ENCODE measurements at places on chromosomes 12 and 14.
A peak's percentile ranks its signal among the peaks of the same experiment; 100 is the strongest.

- DNase-seq: peak; percentile 57
Measured at GRCh38 chr12:70719672-70720420, 82.6 kb upstream of the PTPRB start.

DNA sequence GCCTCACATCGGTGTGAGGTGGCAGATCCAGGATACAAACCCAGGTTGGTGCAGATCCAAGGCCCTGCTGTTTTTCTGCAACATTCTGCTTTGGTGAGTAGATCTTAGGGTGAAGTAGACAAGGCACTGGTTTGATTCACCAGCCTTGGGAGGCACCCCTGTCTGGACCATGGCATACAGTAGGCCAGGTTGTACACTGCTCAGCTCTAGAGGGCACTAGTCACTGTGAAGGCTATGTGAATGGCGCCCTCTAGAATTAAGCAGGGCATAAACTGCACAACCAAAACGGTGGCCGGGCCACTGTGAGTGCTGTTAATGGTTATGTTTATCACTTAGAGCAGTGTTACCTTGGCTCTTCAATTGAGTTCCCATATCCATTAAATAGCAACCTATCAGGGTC, 280.6 kb upstream of the PWP1 start:
- DNase-seq: no peak

DNA sequence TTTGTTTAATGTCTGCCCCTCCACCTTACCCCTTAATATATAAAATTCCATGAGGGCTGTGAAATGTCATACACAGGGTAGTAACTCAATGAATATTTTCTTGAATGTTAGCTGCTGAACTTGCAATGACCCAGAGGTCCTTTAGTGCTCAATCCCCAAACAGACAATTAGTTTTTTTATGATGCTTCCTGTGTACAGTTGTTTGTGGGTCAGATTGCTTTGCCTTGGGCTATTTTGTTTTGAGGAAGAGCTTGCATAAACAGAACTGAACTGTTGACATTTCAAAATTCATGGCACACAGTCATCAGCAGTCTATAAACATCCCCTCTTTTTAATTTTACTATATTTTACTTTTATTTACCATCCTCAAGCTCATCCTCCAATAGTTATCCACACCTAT, 820.5 kb upstream of the SEL1L start:
- DNase-seq: no peak

- no peak for DNase-seq
Measured at GRCh38 chr14:77474479-77475177, 16.7 kb downstream of the AHSA1 start.

DNA sequence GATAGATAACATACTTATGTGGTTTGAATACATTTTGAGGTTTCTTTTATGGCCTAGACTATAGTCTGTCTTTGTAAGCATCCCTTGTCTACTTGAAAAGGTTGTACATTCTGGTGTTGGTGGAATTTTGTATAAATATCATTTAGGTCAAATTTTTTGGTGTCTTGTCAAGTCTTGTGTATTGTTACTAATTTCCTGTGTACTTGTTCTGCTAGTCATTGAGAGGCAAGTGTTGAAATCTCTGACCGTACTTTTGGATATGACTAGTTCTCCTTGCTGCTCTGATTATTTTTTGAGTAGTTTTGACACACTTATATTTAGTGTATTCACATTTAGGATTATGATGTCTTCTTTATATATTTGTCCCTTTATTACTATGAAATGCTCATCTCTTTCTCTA, 219.6 kb downstream of the CCDC91 start:
- DNase-seq: no peak

GRCh38 chr14:92398888-92399636, 76.1 kb downstream of the SLC24A4 start:
- no peak for DNase-seq

DNA sequence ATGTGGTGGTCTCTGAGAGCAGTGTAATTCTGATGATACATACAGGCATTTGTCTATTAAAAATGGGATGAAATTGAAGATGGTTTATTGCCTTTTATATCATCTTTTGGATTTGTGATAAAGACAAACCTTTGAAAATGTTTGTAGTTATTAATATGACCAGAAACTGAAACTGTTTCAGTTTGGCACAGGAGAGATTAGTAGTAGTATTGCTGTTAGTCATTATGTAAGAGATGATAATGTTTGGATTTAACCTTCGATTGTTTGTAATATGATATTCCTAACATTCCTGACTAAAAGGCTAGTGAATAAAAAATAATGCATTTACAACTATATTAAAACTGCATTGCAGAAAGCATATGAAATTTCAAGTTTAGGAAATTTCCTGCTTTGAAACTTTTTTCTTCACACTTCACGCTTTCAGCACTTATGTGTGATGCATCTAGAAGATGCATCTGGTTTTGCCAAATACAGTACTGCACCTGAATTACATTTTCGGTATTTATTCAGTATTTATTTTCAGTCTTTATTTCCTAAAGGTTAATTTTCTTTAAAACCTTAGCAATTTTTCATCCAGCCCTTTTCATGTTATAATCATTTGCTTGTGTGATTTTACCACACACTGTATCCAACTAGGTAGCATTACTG, 25.5 kb downstream of the ADIPOR2 start:
- no peak for DNase-seq

GRCh38 chr14:100239211-100239839, 381 bp downstream of the YY1 start:
- no peak for DNase-seq

DNA sequence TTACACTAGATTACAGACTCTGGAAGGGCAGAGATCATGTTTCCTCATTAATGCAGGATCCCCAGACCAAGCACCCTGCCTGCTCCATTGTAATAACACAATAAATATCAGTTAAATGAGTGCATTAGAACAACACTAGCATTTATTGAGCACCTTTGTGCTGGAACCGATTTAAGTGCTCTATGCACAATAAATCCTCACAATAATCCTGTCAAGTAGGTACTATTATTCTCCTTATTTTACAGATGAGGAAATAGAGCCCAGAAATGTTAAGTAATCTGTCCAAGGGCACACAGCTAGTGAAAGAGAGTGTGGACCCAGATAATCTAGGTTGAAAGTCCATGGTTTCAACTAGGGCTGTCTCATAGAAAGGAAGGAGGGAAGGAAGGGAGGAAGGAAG, 69.8 kb downstream of the MAP1LC3B2 start:
- DNase-seq: no peak

DNA sequence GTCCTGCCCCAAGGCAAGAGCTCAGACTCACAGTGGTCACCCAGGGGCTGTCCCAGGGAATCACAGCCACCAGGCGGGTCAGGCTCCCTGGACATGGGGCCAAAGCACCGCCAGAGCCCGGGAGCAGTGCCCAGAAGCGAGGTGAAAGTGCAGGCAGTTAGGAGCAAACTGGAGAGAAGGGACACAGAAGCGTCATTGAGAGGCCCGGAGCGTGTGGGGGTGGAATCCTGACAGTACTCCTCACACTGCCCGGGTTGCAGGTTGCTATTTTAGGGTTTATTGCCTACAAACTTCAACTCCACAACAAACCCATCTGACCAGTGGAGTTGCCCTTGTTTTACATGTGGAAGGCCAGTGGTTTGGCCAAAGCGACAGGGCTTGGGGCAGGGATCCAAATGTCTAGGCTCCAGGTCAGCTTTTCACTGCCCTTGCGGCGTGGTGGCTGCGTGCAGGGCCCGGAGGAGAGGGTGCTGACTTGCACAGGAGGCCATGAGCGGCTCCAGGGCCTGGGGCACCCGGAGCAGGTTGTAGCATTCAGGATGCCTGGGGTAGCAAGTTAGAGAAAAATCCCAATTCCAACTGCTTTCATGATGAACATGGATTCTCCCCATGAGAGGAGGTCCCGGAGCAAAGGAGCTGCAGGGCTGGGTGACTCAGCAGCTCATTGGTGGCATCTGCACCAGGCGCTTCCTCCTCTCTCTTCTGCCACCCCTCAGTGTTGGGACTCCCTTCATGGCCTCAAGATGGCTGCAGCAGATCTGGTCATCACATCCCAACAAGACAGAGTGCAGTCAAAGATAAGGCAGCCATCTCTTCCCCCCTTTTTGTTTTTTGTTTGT, 112.3 kb upstream of the NCOR2 start:
- peak; percentile 74 for DNase-seq

DNA sequence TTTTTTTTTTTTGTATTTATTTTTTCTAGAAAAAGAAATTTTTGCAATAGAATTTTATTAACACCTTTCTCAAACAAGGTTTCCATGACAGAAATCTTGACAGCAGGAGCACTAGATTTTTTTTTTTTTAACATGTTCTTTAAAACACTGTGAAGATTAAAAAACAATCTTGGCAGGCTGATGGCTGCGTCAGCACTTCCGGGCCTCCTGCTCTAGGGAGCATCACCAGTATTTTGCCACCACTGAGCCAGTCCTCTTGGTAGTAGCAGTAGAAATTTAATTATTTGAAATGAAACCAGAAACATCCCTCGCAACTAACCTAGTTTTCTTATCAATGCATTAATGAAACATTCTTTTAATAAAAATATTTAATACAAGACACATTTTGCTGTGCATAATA, 99.6 kb downstream of the APAF1 start:
- no peak for DNase-seq

DNA sequence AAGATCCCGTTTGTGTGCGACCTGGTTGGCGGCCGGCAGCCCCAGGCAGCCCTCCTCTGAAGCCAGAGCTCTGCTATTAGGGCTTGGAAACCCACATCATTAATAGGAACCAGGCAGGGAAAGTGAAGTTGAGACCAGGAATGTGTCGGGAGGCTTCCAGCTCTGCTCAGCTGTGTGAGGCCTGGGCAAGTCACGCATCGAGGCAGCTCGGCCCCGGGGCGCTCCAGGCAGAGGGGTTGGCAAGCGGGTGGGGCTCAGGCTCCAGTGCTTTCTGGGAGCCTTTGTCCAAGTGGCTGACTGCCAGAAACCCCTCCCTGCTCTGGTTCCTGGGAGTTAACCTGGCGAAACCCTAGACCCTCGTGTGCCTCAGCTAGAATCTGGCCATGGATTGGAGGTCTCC, 1151.7 kb downstream of the VRK1 start:
- DNase-seq: no peak

- peak; percentile 69 for DNase-seq
Measured at GRCh38 chr14:54567639-54568561, 972 bp downstream of the SAMD4A start.

GRCh38 chr14:91229005-91229382, 15.5 kb downstream of the GPR68 start:
- DNase-seq: no peak

DNA sequence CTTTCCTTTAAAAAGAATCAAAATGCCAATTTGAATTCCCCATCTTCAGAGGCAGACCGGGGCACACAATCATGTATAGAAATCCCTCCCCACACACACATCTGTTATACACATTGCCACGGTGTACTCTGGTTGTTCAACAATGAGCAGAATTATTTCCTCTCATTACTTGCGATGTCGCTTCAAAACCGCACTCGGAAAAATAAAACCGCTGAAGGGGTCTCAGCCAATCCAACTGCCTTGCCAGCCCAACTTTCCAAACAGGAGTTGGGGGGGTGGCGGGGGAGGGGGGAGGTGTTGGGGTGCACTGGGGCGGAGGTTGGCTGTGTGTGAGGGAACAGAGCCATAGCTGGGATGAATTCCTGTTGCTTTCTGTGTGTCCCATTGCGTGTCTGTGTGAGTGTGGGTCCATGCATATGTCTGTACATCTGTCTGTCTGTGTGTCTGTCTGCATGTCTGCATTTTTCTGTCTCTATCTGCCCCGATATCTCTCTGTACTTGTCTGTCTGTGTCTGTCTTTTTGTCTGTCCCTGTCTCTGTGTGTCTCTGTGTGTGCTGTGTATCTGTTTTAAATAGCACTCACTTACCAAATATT, 163.6 kb upstream of the TBX3 start:
- no peak for DNase-seq

DNA sequence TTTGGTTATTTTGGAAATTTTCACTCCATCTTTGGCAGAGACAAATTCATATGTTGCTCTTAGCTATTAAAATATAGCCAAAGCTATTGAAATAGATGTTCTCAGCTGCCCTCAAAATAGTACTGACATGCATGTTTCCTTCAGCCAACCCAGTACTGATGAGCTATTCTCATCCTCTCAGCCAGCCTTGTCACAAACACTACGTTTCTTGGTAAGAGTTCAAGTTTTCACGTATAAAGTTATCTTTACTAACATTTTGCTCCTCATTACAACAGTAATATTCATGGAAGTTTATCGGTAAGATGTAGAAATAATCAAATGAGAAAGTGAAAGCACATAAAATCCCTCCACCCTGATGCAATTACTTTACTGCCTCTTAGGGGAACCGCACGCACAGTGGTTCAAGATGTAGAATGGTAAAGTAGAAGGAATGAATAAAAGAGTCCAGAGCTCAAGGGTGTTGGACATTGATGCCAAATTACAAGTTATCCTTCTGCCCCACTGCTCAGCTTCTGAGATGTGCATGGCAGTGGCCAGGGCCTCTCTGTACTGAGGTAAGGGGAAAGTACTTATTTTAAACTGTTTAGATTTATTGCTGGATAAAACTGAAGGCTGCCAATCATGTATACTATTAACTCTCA, 20.7 kb downstream of the GCH1 start:
- no peak for DNase-seq

DNA sequence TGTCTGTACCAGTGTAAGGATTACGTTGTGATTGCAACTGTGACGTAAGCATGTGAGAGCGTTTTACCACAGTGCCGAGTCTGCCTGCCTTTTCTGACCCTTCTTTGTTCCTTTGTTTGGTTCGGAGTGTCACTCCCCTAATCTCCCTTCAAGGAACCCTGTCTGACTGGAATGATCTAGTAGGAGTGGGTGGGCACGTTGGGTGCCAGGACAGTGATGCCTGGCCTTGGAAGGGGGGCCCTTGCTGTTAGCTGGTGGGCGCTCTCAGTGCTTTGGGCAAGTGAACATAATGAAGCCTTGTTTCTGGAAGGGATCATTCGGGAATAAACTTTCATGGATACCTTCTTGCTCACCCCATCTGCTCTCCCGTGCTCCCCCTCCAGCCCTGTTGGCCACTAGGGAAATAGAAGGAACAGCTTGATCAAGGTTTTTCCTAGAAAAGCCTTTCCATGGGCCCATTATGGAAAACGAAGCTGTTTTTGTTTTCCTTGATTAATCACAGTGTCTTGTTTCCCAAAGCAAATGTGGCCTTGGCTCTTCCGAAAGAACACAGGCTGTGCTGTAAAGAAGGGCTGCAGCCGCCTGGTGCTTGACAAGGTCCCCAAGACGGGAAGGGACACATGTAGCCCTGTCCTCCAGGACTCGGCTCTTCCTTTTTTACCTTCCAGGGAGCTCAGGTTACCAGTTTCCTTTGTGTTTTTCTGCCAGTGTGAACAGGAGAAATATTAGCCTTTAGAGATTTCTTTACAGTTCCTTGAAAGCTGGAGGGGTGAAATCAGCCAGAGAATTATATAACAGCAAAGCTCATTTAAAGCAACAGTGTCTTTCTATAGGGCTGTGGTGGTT, 215.5 kb downstream of the CRADD start:
- peak; percentile 17 for DNase-seq

- DNase-seq: no peak
Measured at GRCh38 chr14:64506721-64507120, 2.2 kb downstream of the ZBTB1 start.

DNA sequence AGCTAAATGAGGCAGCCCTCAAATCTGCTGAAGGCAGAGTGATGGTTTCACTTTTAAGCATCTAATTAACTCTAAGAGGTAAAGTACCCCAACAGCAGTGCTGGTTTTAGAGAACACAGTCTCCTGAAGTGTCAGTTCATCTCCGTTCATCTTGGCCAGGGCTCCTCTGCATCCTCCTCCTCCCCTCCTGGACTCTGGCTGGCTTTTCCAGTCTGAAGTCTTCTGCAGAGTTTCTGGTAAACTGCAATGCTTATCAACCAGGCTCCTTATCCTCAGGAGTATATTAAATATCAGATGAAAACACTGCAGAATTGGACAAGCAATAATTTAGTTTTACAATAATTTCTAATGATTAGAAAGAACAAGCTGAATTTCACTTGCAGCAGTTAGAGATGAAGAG, 115.4 kb downstream of the GTF2A1 start:
- no peak for DNase-seq
